ENCODE measurements at places on chromosomes 11 and 22.

GRCh38 chr22:21070690-21071615 is 25.2 kb downstream of the LRRC74B start:
- no peaks in the 10 kb centered on the region for H3K27me3 ChIP-seq
- H3K27ac ChIP-seq = no peak overlapping the region
- no peaks in the 10 kb centered on the region for H3K36me3 ChIP-seq
- no peak overlapping the region for H3K4me3 ChIP-seq
- DNase-seq = no peak

GRCh38 chr22:26893173-26894110 is 236.1 kb downstream of the MIAT start:
- H3K27ac ChIP-seq = peak overlapping the region; percentile 59
- no peak overlapping the region for H3K4me3 ChIP-seq
- peaks cover 11% of the 10 kb centered on the region for H3K27me3 ChIP-seq

DNA sequence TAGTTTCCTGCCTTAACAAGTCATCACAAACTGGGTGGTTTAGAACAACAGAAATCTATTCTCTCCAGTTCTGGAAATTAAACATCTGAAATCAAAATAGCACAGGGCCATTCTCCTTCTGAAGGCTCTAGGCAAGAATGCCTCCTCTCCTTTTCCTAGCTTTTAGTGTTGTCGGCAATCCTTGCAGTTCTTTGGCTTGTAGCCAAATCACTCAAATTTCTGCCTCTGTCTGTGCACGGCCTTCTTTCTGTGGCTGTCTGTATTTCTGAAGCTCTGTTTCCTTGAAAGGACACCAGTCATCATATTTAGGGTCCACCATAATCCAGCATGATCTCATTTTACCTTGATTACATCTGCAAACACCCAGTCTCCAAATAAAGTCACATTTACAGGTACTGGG is 795.5 kb downstream of the METTL15 start:
- H3K27ac ChIP-seq = no peak overlapping the region
- no peak for DNase-seq
- H3K4me1 ChIP-seq = no peaks in the 10 kb centered on the region
- no peaks in the 10 kb centered on the region for H3K36me3 ChIP-seq
- no peaks in the 10 kb centered on the region for H3K27me3 ChIP-seq

DNA sequence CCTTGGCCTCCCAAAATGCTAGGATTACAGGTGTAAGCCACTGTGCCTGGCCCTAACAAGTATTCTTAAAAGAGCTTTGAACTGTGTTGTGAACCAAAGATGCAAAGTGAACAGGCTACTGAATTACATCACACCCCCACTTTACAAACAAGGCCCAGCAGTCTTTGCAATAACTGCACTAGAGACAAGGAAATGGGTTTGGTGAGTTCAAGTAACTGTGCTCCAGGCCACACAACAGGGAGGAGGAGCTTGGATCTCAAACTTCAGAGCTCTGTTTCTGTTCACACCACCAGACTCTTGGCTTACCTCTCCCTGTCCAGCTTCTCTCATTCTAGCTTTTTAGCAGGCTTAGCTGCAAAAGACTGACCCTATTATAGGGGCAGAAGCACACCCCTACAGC is 30.4 kb upstream of the RASL10A start:
- no peak overlapping the region for H3K4me3 ChIP-seq
- no peak for DNase-seq
- peaks cover 73% of the 10 kb centered on the region for H3K36me3 ChIP-seq
- H3K4me1 ChIP-seq = peaks cover 20% of the 10 kb centered on the region
- H3K27ac ChIP-seq = no peak overlapping the region
- no peaks in the 10 kb centered on the region for H3K27me3 ChIP-seq

DNA sequence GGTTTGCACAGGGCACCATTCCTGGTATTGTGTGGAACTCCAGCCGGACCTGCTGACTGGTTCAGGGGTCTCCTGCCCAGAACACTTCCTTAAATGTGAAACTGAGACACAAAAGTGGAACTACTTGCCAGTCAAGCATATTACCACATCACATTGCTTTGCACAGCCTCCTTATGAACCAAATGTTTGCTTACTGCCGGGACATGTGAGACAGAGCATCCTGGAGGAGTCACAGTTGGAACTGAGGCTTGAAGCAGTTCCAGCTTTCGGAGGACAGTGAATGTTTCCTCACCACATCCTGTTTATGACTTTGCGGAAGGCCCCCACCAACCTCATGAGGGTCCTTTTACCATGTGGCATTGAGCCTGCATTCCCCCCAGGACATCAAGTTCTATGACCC is 105.8 kb upstream of the ARHGAP42 start:
- H3K27ac ChIP-seq = no peak overlapping the region
- H3K36me3 ChIP-seq = no peaks in the 10 kb centered on the region
- DNase-seq = no peak
- H3K4me3 ChIP-seq = no peak overlapping the region

DNA sequence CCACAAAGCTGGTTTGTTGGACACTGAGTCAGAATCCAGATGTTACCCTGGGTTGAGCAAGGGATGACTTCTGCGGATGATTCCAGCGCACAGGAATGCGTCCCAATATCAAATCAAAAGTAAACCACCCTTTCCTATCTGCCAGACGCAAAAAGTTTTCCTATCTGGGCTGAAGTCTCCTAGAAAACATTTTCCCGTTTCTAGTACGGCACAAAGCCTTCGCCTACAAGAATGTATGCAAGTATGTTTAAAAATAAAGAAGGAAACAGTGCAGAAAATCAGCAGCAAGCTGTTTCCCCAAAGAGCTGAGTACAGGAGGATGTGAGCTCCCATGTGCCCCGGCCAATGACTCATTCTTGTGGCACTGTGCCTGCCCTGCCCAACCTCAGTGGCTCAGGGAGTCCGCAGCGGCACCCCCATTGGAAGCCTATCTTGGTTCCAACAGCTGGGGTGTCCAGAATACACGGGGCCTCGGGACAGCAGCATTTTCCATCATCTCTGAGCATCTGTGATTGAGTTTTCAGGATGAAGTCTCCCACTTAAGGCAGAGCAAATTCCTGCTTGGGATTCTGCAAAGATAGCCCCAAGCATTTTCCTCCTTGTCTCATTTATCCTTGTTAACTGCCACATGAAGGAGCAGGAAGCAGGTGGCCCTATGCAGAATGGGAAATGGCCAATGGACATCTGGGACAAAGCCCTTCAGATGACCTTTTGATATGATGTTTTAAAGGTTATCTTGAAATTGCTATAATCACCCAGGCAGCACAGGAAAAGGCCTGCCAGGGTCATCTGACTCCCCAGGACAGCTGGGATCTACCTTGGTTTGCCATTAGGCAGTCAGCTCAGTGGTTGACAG is 17.5 kb downstream of the KCNJ5 start:
- DNase-seq = peak; percentile 86
- peak overlapping the region; percentile 48 for H3K27ac ChIP-seq
- no peaks in the 10 kb centered on the region for H3K36me3 ChIP-seq
- no peaks in the 10 kb centered on the region for H3K27me3 ChIP-seq
- peak overlapping the region; percentile 63 for H3K4me3 ChIP-seq

- H3K36me3 ChIP-seq = no peaks in the 10 kb centered on the region
- no peak for DNase-seq
- H3K4me1 ChIP-seq = no peaks in the 10 kb centered on the region
- H3K27me3 ChIP-seq = no peaks in the 10 kb centered on the region
- H3K4me3 ChIP-seq = no peak overlapping the region
Observed at GRCh38 chr11:129324533-129325175, 51.0 kb upstream of the BARX2 start.

GRCh38 chr11:7257724-7258123 is 6.0 kb downstream of the SYT9 start:
- no peak overlapping the region for H3K27ac ChIP-seq
- H3K4me1 ChIP-seq = no peaks in the 10 kb centered on the region
- no peak overlapping the region for H3K4me3 ChIP-seq
- peaks cover 17% of the 10 kb centered on the region for H3K27me3 ChIP-seq
- DNase-seq = no peak
- no peaks in the 10 kb centered on the region for H3K36me3 ChIP-seq

GRCh38 chr22:45351956-45352355 is 42.2 kb downstream of the FAM118A start:
- H3K4me3 ChIP-seq = no peak overlapping the region
- no peaks in the 10 kb centered on the region for H3K4me1 ChIP-seq
- DNase-seq = peak; percentile 6
- no peaks in the 10 kb centered on the region for H3K27me3 ChIP-seq
- H3K36me3 ChIP-seq = peaks cover 6% of the 10 kb centered on the region
- H3K27ac ChIP-seq = no peak overlapping the region

DNA sequence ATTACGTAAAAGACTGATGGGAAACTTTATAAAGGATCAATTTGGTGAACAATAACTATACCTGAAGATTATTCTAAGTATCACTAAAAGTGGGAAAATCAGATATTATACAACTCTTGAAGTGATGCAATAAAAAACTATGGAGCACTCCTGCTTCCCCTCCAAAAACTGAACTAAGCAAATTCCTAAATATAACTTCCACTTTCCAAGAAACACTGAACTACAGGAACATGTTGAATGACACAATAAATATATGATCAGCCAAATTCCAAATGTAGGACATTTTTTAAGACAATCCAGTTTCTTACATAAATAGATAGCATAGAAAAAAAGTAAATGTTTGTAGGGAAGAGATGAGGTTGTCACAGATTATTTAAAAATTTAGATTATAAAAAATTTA is 102.1 kb upstream of the APOA1 start:
- no peak overlapping the region for H3K4me3 ChIP-seq
- H3K27ac ChIP-seq = no peak overlapping the region
- H3K4me1 ChIP-seq = no peaks in the 10 kb centered on the region

- peaks cover 14% of the 10 kb centered on the region for H3K4me1 ChIP-seq
- no peaks in the 10 kb centered on the region for H3K36me3 ChIP-seq
- DNase-seq = no peak
- H3K27me3 ChIP-seq = no peaks in the 10 kb centered on the region
Observed at GRCh38 chr22:35959121-35959800, 69.4 kb downstream of the RBFOX2 start.

DNA sequence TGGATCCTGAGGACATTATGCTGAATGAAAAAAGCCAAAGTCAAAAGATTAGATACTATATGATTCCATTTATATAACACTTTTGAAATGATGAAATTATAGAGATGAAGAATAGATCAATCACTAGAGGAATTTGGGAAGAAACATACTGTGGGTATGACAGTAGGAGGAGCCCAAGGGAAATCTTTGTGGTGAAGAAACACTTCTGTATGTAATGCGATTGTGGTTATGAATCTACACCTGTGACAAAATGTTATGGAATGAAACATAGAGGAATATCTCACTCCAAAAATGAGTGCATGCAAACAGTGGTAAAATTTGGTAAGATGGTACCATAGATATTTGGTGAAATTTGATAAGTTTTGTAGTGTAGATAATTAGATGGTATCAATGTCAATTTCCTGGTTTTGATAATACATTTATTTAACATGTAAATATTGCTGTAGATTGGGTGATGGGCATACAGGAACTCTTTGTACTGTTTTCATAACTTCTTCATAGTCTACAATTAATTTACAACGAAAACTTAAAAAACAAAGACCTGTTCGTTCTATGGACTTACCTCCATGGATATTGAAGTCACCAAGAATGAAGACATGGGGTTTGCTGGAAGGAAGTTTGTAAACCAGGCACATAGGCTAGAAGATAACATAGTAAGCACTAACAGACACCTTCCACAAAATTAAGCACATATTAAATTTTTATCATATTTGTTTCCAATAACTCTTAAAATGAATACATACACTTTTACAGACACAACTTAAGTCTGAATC is 11.5 kb downstream of the MRGPRX1 start:
- no peak overlapping the region for H3K27ac ChIP-seq
- no peaks in the 10 kb centered on the region for H3K36me3 ChIP-seq
- no peaks in the 10 kb centered on the region for H3K4me1 ChIP-seq

DNA sequence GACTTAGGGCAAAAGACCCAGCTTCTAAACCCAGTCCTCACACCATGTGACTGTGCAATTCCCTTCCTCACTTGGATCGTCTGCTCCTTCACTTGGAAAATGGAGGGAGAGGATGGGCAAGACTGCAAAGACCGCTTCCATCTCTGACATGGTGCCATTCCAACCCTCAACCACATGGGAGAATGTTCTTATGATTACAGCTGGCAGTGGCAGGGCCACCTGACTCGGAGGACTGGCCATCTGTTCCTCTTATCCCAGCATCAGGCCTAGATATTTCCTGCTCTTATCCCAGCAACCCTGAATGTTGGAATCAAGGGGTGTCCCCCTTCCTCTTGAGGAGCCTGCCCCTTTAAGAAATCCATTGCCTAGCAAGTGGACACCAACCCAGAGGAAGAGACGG is 15.4 kb downstream of the DSCAML1 start:
- H3K36me3 ChIP-seq = no peaks in the 10 kb centered on the region
- H3K4me3 ChIP-seq = no peak overlapping the region

DNA sequence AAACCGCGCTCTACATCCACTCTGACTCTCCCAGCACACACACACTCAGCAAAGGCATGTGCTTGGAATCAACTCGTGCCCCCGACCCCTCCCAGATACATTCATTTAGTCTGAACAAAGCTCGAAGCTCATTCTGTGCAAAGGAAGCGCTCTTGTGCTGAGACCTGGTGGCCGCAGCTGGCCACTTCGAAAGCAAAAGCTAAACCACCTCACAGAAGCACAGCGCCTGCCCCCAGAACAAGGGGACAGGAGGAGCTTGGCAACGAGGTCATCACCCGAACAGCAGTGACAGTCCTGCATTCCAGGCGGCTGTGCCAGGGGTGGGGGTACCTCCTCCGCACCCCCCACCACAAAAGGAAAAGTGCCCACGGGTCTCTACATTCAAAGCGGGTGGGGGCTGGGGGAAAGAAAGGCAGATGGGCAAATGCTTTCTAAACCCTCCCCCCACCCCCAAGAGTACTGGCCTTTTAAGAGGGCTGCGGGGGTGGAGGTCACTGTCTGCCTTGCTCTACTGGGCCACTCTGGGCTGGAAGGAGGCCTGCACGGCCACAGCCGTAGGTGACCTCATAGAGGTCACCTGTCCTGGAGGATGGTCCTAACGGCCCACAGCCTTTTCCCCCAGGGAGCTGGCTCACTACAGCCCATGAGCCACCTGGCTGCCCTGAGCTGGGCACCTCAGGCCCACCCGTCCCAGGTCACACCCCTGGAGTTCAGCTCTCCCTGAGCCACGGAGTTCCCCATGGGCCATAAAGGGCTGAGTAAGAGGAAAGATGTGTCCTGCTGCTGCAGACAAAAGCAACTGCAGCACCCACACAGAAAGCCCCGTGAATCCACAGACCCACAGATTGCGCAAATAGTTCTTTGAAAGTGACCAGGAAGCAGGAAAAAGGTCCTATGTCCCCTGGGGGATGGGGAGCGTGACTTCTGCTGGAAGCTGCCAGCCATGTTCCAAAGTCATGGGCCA is 21.3 kb downstream of the CBX7 start:
- peaks cover 5% of the 10 kb centered on the region for H3K36me3 ChIP-seq
- DNase-seq = no peak

DNA sequence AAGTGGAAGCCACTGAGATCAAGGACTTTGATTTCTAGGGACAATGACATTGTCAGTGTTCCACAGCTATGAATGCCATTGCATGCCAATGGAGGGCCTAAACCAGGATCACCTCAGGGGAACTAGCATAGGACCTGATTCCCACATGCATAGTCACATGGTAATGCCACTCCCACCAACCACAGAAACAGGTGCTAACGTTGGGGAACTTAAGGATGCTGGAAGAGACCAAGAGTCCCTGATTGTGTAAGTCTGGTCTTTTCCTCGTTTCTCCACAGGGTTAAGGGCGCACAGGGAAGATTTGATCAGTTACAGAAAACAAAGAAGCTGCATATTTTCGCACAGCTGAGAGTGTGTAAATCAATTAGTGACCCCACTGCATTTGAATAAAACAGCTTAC is 59.4 kb upstream of the CD44 start:
- DNase-seq = no peak
- H3K36me3 ChIP-seq = no peaks in the 10 kb centered on the region
- no peak overlapping the region for H3K4me3 ChIP-seq
- H3K4me1 ChIP-seq = peaks cover 34% of the 10 kb centered on the region

- peak overlapping the region; percentile 57 for H3K27ac ChIP-seq
- H3K4me1 ChIP-seq = peaks cover 34% of the 10 kb centered on the region
- H3K36me3 ChIP-seq = no peaks in the 10 kb centered on the region
- H3K27me3 ChIP-seq = no peaks in the 10 kb centered on the region
- no peak overlapping the region for H3K4me3 ChIP-seq
Observed at GRCh38 chr11:12835286-12835685, 161.1 kb downstream of the TEAD1 start.

Data from MCF 10A (cell line).